Bronchus fibroblast of lung (primary cell): ENCODE measurements at places on chromosomes 5 and 9. TPM values are rescaled to one million over a fixed set of nuclear protein-coding genes. Genes with fewer than 3 reads are reported as not detected.

Gene SAXO1
- total RNA-seq = not detected in 2 replicates

Gene SIT1
- 0.15 TPM in 1 of 2 replicates, not detected in the other for total RNA-seq

Gene ENTPD2
- total RNA-seq = not detected in 2 replicates

Gene PFN3
- total RNA-seq = not detected in 2 replicates

Gene FOXD4
- total RNA-seq = 0.34 TPM in 1 of 2 replicates, not detected in the other

Gene OR1Q1
- total RNA-seq = not detected in 2 replicates

Gene CARD9
- total RNA-seq = 1.9 and 2.4 TPM in 2 replicates

Gene MVB12B
- total RNA-seq = 2.2 TPM in 2 replicates

Gene LRRC26
- total RNA-seq = not detected in 2 replicates

Gene PCA3
- total RNA-seq = not detected in 2 replicates

Gene FOXD4L5
- not detected in 2 replicates for total RNA-seq

Gene FNIP1
- 10.4 and 13.8 TPM in 2 replicates for total RNA-seq

Gene SERF1A
- total RNA-seq = 1.5 and 5.2 TPM in 2 replicates

Gene ORM2
- total RNA-seq = not detected in 2 replicates

Gene OR2K2
- total RNA-seq = not detected in 2 replicates

Gene SPINK5
- total RNA-seq = not detected in 2 replicates

Gene ACSL6
- under 0.01 TPM in 1 of 2 replicates, not detected in the other for total RNA-seq

Gene ZBED3
- 1.5 and 2.2 TPM in 2 replicates for total RNA-seq

Gene TMEM215
- not detected in 2 replicates for total RNA-seq

Gene FBP2
- not detected in 2 replicates for total RNA-seq

Gene GAPT
- not detected in 2 replicates for total RNA-seq

Gene PCDHB13
- total RNA-seq = under 0.01 TPM in 2 replicates

Gene PALM2AKAP2
- total RNA-seq = 0.67 and 2.1 TPM in 2 replicates

Gene OLFML2A
- total RNA-seq = 2.8 and 4.9 TPM in 2 replicates

Gene PHF24
- total RNA-seq = 0.17 and 0.74 TPM in 2 replicates

Gene USP20
- total RNA-seq = 10.6 and 10.9 TPM in 2 replicates

Gene RANBP3L
- not detected in 2 replicates for total RNA-seq

Gene RNF208
- 0.50 and 1.2 TPM in 2 replicates for total RNA-seq

Gene EIF4E1B
- total RNA-seq = not detected in 2 replicates

Gene RXRA
- 21.4 and 23.5 TPM in 2 replicates for total RNA-seq

Gene HACD4
- total RNA-seq = 4.4 and 4.5 TPM in 2 replicates

Gene TAF11L13
- not detected in 2 replicates for total RNA-seq

Gene PLPP6
- 6.4 and 7.3 TPM in 2 replicates for total RNA-seq

Gene PCDHGC5
- total RNA-seq = 0.17 and 0.30 TPM in 2 replicates

Gene OR5C1
- not detected in 2 replicates for total RNA-seq

Gene SLC46A2
- total RNA-seq = not detected in 2 replicates

Gene BHMT2
- 1.3 and 2.2 TPM in 2 replicates for total RNA-seq

Gene GRIA1
- 1.3 and 1.5 TPM in 2 replicates for total RNA-seq

Gene LRRC19
- total RNA-seq = not detected in 2 replicates

Gene PTGDS
- 2.4 TPM in 1 of 2 replicates, not detected in the other for total RNA-seq

Gene ABL1
- total RNA-seq = 47.0 and 47.2 TPM in 2 replicates

Gene MYORG
- total RNA-seq = 1.2 and 1.3 TPM in 2 replicates

Gene PCDHGA2
- 0.50 and 0.59 TPM in 2 replicates for total RNA-seq

Gene SPAG8
- 1.5 and 2.4 TPM in 2 replicates for total RNA-seq

Gene C5orf34
- 7.6 and 7.7 TPM in 2 replicates for total RNA-seq

Gene FAM174A
- total RNA-seq = 13.7 and 19.3 TPM in 2 replicates

Gene SRD5A1
- 9.1 and 14.1 TPM in 2 replicates for total RNA-seq

Gene IL4
- total RNA-seq = not detected in 2 replicates

Gene SPINK7
- not detected in 2 replicates for total RNA-seq
